ENCODE measurements at places on chromosomes 16 and 17.

GRCh38 chr16:83926726-83927397 lies 26.2 kb upstream of the OSGIN1 start:
- peak; percentile 73 for DNase-seq

GRCh38 chr17:82349287-82349701 lies 9.8 kb upstream of the TEX19 start:
- DNase-seq = no peak

- no peak for DNase-seq
These were observed 31.6 kb upstream of the NPTX1 start for GRCh38 chr17:80507965-80508364.

- no peak for DNase-seq
These were observed 3.2 kb downstream of the CD7 start for GRCh38 chr17:82314012-82314726.

DNA sequence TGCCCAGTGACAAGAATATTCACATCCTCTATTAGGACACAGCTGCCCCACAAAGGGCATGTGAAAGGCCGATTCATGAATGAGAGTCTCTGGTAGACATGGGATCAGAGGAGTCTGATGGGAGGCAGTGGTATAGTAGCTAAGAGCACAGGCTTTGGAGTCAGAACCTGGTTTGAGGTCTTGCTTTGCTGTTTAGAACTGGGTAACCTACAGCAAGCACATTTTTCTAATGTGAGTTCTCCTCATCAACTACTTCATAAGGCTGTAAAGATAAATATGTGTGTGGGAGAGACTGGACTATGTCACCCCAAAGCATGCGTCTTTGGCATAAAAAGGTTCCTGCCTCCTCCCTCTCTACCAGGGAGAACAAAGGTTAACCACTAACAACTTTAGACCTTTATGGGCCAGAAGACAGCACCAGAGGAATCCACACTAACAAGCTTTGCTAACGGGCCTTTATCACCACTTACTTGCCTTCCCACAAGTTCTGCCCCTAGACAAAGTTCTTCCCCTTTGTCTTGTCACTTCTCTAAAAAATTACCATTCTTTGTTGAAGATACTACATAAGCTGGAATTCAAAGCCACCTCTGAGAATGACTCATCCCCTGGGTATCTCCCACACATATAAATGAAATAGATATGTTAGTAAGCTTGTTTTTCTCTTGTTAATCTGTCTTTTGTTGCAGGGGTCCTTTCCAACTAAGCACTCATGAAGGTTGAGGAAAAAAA lies 21.1 kb downstream of the CDR2 start:
- peak; percentile 87 for DNase-seq

DNA sequence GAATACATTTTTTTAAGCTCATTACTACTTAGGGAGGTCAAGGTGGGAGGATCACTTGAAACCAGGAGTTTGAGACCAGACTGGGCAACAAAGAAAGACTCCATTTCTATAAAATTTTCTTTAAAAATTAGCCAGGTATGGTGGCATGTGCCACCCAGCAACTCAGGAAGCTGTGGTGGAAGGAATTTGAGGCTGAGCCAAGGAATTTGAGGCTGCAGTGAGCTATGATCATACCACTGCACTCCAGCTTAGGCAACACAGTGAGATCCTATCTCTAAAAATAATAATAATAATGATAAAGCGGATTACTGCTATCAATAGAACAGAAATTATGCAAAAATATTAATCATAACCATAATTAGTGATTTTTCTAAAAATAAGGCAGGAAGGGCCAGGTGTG lies 170.3 kb downstream of the COPRS start:
- DNase-seq = no peak

GRCh38 chr16:11229906-11230305 lies 26.1 kb downstream of the SOCS1 start:
- no peak for DNase-seq

- no peak for DNase-seq
These were observed 109.9 kb upstream of the GNAO1 start for GRCh38 chr16:56081371-56081770.

DNA sequence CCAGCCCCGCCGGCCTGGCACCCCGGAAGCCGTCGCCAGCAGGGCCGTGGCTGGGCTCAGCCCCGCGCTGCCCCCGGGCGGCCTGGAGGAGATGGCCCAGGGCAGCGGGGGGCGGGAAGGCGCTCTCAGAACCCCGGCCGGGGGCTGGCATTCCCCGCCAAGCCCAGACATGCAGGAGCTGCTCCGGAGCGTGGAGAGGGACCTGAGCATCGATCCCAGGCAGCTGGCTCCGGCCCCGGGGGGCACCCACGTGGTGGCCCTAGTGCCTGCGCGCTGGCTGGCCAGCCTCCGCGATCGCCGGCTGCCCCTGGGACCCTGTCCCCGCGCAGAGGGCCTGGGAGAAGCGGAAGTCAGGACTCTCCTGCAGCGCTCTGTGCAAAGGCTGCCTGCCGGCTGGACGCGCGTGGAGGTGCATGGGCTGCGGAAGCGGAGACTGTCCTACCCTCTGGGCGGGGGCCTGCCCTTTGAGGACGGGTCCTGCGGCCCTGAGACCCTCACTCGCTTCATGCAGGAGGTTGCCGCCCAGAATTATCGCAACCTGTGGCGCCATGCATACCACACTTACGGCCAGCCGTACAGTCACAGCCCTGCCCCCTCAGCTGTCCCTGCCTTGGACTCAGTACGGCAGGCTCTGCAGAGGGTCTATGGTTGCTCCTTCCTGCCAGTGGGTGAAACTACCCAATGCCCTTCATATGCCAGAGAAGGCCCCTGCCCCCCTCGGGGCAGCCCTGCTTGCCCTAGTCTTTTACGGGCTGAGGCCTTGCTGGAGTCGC lies 551 bp downstream of the WDR81 start:
- peak; percentile 60 for DNase-seq

DNA sequence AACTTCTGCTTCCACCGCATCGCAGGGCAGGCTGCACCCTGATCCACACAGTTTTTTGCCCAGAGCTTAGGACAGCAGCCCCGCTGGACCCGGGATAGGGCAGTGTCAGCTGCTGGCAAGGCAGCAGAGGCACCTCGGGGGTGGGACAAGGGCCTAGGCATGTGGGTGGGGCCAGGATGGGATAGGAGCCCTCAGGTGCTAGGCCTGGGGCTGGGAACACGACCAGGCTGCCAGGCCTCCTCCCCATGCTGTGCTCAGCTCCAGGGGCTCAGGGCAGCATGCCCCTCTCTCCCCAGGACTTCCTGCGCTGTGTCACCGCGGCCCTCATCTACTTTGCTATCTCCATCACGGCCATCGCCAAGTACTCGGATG lies 4.6 kb downstream of the CMTM3 start:
- no peak for DNase-seq

- DNase-seq = no peak
These were observed 42.2 kb downstream of the ABAT start for GRCh38 chr16:8716592-8716991.

DNA sequence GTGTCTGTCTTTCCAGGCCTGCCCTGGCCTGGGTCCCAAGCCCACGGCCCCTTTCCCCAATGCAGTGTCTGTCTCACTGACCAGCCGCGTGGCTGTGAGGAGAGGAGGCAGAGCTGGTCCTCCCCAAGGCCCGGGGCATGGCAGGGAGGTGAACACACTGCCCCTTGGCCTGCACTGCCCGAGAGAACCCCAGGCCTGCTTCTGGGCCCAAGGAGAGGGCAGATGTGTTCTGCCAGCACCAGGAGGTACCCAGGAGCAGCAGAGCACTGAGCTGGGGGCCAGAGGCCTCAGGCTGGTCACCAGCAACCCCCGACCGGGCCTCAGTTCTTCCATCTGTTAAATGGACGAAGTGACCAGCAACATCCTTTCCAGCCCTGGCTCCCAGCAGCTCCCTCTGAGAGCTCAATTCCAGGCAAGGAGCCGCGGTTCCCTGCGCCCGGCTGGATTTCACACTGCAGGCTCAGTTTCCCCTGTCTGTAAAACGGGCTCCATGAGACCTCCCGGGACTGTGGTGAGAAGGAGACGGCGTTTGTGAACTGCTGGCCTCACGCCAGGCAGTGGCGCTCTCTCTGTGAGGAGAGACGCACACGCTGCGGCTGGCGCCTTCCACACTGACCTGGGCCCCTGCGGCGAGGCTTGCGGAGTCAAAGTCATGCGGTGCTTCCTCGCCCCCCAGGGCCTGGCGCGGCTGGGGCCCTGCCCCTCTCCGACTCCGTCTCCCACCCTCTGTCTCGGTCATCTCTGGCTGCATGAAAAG lies 8.1 kb upstream of the ZFPM1 start:
- DNase-seq = no peak

DNA sequence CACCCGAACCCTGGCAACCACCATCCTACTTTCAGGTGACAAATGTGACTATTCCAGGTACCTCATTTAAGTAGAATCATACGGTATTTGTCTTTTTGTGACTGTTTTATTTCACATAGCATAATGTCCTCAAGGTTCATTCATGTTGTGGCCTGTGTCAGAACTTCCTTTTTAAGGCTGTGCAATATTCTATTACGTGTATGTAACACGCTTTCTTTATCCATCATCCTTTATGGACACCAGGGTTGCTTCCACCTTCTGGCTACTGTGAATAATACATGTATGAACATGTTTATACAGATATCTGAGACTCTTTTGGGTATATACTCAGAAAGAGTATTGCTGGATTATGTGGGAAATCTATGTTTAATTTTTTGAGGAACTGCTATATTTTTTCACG lies 28.7 kb upstream of the RSL1D1 start:
- peak; percentile 20 for DNase-seq

GRCh38 chr16:11526655-11527350 lies 59.9 kb downstream of the LITAF start:
- no peak for DNase-seq

DNA sequence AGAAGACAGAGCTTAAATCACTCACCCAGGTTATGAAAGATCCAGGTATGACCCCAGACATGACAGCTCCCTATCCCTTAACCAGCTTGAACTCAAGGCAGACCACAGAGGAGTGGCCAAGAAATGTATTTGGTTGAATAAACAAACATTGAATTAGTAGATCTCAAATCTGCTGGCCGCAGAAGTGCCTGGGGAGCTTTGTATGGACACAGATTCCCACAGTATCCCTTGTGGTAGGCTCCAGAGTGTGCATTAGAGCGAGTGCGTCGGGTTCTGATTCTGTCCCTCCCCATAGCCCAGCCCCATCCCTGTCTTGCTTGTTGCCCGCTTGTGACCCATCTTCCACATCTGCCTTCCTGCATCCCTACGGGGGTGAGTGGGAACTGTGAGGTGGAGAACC lies 118.8 kb upstream of the FOXF1 start:
- DNase-seq = no peak

DNA sequence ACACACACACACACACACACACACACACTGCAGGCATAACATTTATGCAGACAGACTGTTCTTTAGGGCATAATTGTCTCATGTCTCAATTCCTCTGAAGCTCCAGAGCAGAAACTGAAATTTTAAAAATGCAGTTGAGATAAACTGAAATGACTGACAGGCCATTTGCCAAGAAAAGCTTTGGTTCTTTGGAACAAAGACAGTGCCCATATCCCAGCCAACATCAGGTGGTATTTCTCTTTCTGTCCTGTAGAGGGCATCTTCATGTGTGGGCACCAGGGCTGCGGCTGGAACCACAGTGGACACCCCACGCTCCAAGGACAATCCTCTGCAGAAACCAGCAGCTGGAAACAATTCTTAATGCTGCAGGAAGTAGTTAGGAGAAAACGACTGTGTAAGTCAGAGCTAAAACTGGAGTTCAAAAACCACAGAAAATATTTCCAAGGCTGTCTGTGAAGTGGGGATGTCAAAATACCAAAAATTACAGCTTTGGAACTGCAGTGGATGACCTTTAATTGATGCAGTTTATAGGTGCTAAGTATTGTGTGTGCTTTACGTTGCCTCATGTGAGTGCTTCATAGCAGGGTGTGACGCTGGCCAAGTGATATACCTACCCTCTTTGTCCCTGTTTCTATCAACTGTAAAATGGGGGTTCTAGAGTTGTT lies 10.6 kb upstream of the MEFV start:
- DNase-seq = peak; percentile 70

DNA sequence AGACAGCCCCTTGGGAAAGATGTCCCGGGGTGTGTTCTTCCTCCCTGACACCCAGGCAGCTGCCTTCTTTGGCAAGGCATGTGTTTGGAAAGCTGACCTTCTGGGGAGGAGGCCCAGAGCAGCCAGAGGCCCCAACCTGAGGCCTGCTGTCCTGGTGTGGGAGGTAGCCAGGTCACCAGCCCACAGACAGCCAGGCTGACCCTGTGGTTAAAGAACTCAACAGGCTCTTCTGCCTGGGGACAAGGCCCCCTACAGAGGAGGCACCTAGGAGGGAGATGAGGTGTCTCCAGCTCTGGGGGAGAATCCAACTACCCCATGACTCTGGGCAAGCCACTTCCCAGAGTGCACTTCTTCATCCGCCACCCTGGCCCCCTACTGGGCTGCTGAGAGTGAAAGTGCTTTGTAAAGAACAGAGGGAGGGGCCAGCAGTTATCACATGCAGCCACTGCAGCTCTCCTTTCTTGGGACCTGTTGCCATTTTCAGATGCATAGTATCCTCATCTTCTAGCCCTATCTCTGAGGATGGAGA lies 13.1 kb upstream of the SREBF1 start:
- peak; percentile 92 for DNase-seq

GRCh38 chr16:85123891-85124635 lies 11.8 kb upstream of the CIBAR2 start:
- no peak for DNase-seq

DNA sequence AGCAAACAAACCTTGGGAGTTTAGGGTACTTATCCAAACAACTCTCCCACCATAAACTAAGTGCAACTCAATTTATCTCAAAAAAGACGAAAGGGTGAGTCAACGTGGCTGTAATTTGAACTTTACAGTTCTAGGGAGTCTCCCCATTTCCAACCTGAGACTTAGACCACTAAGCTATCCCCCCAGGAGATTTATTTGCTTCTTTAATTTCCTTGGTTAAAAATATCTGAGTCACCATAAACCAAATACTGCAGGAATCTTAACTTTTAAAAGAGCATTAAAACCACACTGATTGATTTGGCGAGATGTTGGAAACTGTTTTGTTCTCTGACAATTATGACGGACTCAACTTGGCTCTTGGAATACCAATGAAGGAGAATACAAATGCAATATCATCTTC lies 299.3 kb upstream of the SOX9 start:
- no peak for DNase-seq

DNA sequence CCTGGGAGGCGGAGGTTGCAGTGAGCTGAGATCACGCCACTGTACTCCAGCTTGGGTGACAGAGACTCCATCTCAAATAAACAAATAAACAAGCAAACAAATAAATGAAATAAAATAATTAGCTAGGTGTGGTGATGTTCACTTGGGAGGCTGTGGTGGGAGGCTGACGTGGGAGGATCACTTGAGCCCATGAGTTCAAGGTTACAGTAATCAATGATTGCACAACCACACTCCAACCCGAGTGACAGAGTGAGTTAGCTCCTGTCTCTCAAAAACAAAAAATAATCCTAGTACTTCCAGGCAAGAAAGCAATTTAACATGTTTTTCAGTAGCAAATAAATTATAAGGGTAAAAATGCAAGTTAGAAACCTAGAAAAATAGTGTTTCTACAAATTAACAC lies 26.4 kb downstream of the CFDP1 start:
- no peak for DNase-seq

DNA sequence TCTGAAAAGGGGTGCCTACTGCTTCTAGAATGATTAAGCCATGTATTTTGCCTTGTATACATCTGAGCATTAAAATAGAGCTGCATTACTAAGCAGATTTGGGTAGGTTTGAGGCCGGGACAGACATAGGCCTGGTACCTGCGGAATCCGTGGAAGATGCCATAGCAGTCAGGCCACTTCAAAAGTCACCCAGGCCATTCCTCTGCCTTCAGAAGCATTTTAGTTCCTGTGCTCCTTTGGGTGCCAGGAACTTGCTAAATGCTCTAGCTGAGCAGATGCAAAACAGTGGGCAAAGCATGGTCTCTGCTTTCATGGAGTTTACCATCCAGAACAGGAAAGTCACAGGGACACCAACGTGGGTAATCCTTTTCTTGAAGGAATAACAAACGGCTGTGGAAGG lies 5.7 kb upstream of the TMEM100 start:
- DNase-seq = no peak

Measured in hematopoietic multipotent progenitor cell treated with erythropoietin and hydrocortisone succinate and interleukin-3 and kit ligand, for 4 days (in vitro differentiated cells).